ENCODE measurements at places on chromosomes 2 and 18.

GRCh38 chr18:3405713-3406112, 44.3 kb upstream of the TGIF1 start:
- DNase-seq, result no peak

GRCh38 chr2:125656190-125656589, 999.8 kb upstream of the GYPC start:
- DNase-seq, result no peak

- no peak for DNase-seq
These were observed 14.0 kb downstream of the EPB41L5 start for GRCh38 chr2:120026890-120027289.

- no peak for DNase-seq
These were observed 96.0 kb upstream of the RIOK3 start for GRCh38 chr18:23356915-23357601.

GRCh38 chr2:204116159-204116792, 179.7 kb downstream of the ICOS start:
- DNase-seq, result no peak

DNA sequence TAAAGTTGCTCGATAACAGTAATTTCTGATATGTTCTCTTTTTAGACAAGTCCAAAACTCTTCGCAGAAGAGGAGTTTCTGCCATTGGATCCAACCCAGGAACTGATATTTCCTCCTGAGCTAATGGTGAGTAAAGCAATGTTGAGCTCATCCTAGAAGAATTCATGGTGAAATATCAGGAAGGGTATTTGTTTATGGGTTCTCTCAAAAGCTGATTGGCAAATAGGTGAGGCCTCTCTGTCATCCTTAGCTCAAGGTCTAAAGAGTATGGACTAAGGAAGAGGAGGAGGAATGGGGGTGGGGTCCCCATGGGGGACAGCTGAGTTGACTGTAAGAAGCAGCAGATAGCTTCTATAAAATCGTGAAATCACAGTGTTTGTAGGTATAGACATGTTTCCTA, 18.2 kb downstream of the AOX1 start:
- peak; percentile 79 for DNase-seq

GRCh38 chr2:134177351-134177931, 76.4 kb upstream of the MGAT5 start:
- peak; percentile 77 for DNase-seq

GRCh38 chr2:100568989-100569388, 6.2 kb downstream of the PDCL3 start:
- no peak for DNase-seq

DNA sequence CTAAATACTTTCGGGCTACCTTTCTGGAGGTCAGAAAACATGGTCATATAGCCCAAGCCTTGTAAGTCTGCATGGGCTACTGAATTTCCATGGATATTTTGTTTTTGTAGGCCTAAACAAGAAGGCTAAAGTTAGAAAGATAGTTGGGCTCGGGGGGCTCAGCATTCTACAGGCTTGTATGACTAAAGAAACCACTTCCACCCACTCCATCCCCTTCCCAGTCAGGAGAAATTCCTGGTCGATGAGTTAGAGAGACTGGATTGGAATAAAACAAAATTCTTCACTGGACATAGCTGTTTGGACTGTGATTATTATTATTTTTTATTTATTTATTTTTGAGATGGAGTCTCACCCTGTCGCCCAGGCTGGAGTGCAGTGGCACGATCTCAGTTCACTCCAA, 539.4 kb upstream of the TNP1 start:
- peak; percentile 70 for DNase-seq

DNA sequence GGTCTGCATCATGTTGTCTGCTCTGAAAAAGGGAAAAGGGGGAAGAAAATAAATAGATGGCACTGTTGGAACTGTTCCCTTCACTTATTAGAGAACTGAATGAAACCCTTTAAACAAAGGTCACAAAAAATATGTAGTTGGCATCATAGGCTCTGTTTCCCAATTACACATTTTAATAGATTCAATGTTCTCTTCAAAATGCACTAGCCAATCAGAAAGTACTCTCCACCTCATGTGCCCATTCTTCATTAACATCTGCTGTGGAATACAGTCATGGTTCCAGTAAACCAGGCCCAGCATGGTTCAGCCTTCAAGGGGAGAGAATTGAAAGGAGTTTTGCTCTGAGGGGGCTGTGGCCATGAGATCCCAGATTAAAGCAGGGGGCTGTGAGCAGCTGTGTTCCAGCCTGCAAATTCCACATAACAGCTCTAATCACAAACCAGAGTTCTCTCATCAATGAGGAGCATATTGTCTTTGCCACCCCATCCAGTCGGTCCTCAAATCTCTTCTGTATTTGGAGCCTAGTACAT, 165.9 kb upstream of the CREB1 start:
- no peak for DNase-seq

GRCh38 chr2:160402997-160403979, 90.3 kb downstream of the RBMS1 start:
- peak; percentile 57 for DNase-seq

DNA sequence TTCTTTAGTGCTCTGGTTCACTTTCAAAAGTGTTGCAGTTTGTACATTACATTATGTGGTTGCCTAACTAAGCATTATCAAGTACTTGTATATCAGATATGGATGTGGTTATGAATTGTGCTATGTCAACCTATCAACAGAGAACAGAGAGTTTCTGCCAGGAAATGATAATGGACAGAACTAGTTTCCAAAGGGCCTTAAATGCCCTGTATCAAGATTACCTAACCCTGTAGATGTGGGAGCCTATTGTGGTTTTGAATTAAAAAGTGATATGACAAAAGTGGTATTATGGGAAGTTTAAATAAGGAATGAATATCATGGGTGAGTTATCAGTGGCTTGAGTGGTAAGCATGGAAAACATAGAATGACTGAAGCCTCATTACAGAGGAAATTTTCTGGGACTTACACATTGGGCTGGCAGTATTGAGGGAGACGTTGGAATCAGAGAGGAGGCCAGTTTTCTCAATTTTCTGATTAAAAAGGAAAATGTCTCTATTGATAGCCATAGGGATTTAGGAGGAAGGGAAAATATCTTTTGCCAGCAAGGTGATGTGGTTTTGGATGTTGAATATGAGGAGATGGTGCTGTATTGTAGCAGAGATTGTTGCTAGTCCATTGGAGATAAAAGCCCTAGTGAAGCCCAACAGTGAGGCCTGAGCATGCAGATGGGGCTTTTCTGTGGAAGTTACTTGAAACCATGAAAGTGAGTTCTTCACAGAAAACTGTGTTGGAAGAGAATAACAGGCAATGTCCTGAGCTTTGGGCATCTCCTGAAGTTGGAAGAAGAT, 140.7 kb downstream of the TTC27 start:
- DNase-seq, result no peak

DNA sequence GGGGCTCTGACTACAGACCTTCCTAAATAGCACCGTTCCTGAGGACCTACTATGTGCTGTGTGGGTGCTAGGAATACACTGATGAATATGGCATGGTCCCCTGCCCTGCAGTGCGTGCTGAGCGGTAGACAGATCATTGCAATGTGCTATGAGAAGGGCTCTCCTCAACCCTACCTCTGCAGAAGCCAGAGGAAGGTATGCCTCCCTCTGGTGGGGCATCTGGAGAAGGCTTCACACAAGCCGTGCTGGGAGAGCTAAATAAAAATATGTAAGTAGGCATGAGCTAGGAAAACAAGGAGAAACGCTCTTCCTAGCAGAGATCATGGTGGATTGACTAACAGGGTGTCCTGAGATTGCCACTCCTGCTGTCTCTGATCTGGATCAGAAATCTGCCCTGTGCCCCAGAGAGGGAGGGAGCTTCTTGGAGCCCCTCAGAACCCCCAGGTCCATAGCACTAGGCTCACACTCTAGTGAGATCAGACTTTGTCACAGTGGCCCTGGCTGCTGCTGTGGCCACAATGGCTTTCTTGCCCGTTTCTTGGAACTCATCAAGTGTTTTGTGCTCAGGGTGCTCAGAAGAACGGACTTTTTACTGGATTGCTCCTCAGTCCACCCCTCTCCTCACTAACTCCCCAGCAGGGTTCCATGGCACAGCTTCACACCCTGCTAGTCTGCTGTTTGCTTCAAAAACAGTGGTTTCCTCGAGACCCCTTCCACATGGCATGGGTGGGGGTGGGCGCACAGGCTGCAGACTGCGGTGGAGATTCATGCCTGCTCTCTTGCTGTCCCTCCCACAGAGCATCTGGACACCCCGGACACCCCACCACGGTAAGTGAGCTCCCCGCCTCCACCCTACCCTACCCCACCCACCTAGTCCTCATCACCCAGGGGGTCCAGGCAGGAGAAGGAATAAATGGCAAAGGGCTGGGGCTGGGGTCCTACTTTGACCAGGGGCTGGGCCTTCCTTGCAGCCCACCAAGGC, 14.2 kb downstream of the SIGLEC15 start:
- DNase-seq, result peak; percentile 73

DNA sequence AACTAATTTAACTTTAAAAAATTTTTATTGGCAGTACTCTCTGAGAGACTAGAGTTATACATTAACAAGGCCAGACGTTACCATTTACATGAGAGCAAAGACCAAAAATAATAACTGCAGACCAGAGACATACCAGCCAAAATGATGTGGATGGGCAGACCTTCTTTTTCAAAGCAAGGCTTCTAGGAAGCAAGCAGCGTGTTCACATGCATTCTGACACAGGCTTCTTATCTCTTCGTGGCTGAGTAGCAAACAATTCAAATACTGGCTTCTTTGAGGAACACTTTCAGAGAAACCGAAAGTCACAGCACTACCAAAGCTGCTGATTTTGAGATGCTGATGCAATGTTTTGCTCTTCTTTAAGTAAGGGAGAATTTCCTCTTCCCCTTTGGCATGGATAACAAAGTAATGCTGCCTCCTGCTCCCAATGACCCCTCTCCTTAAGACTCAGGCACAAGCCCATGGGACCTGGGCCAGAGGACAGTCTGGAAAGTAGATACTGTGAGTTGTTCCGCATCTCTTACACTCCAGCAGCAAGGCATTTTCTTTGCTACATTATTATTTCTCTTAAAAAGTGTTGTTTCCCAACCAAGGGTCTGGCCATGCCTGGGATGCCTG, 181.9 kb downstream of the MREG start:
- DNase-seq, result no peak

DNA sequence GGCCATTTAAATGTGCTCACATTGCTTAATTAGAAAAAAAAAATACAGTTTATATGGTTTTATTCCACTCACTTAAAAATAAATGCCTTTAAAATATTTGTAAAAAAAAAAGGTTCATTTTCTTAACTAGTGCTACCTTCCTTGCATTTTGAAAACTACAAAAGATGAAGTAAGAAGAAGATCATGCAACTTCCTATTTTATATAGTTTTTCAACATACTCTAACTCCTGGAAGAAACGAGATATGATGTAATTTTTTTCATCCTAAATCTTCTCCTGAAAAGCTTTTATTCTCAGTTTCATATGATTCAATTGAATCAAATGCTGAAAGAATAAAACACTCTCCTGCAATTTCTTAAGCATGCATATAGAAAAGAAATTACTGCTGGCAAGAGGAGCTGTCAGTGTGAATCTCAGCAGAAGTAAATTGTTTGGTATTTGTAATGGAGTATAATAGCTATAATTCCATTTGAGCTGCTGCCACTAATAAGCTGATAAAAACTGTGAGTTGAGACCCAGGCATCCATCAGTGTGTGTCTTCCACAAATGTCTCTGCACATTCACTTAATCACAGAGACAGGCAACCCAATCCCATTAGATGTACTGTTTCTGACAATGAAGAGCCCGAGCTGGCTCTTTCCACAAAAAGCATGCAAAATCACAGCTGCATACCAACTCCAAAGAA, 3.7 kb downstream of the FTCDNL1 start:
- no peak for DNase-seq

DNA sequence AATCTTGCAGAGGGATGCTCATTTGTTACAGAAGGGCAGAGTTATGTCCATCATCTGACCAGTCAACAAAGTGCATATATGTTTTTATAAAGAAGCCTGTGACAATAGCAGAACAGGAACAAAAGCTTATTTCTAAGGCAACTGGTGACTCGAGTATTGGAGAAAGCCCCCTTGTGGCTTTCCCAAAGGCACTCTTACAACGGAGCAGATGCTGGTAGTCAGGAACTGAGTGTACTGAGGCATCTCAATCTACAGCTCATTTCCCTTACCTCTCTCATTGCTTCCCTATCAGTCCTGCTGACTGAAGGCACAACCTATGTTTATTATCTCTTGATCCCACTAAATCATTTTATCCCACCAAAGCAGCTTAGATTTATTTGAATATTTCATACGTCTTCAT, 557.1 kb upstream of the CHAC2 start:
- peak; percentile 1 for DNase-seq

- peak; percentile 59 for DNase-seq
These were observed 166.4 kb upstream of the MGAT5 start for GRCh38 chr2:134087371-134087921.

DNA sequence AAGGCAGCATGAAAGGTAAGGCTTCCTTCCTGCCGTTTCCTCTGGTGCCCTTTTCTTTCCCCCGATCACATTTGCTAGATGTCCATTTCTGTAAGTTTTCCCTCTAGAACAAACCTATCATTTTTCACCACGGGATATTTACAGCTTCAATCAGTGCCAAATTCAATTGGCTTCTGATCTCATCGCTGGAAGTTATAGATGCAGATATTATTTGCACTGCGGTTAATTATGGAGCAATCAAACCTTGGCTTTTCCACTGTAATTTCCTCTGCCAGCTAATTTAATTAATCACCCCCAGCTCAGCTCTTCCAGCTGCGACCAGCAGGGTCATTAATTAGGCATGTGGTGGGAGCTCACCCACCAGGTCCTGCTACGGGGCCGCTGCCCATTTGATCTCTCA, 86.1 kb downstream of the GBX2 start:
- no peak for DNase-seq

GRCh38 chr2:229340086-229340760, 69.1 kb upstream of the PID1 start:
- DNase-seq, result peak; percentile 88

DNA sequence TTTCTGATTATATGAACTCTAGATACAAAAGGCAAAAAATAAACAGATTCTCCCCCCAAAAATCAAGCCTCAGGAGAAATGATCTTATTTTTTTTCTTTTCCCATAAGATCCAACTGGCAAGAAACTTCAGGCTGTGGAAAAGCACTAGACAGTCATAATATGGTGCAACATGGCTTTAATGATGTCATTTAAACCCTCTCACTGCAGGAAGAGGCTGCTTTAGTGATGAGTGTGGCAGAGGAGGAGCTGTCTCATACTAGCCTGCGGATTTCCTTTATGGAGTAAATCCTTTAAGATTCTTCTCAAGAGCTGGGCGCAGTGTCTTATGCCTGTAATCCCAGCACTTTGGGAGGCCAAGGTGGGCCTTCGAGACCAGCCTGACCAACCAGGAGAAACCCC, 83.3 kb upstream of the CD28 start:
- DNase-seq, result peak; percentile 91

GRCh38 chr2:237281836-237282306, 132.1 kb downstream of the COL6A3 start:
- peak; percentile 96 for DNase-seq

- DNase-seq, result no peak
These were observed 576.1 kb downstream of the DCDC2C start for GRCh38 chr2:4279431-4279830.

DNA sequence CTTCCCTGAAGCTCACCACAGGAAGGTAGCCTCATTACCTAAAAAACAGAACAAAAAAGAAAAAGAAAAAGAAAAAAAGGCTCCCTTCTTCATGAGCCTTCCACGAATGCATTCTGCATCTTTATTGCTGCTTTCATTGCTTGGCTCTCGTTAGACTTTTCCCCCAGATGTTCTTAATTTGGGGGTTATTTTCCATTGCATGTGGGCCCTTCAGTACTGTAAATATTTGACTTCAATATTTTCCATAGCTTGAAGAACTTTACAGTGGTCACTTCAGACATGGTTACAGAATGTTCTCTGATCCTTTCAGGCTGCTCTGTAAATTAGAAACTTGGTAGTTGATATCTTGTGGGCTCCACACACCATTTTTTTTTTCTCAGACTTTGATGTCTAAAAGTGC, 65.6 kb upstream of the COPS8 start:
- no peak for DNase-seq

- DNase-seq, result peak; percentile 28
These were observed 47.8 kb upstream of the RNF103 start for GRCh38 chr2:86671337-86671981.

Data from M059J (cell line).